ENCODE measurements at places on chromosomes 11 and 22.

DNA sequence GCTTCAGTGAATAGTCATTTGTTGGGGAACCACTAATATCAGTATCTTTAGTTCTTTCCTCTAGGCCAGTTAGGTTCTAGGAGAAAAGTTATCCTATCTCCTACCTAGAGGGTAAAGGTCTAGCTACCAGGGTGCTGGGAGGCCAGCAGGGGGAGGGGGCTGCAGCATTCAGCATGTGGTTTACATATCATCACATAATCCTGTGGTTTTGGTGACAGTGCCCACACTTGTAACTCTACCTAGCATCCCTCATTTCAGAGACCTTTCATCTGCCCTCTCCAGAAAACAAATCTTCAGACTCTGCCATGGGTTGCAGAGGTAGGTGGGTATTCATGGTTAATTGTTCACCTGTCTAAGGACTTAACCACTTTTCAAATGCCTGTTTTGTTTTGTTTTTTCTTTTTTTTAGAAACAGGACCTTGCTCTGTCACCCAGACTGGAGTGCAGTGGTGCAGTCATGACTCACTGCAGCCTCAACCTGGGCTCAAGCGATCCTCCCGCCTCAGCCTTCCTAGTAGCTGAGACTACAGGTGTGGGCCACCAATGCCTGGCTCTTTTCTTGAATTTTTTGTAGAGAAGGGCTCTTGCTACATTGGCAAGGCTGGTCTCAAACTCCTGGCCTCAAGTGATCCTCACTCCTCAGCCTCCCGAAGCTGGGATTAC, 146.8 kb downstream of the ENTHD1 start:
- DNase-seq = no peak

- no peak for DNase-seq
These were observed 171.4 kb upstream of the CTSC start for GRCh38 chr11:88508759-88509581.

DNA sequence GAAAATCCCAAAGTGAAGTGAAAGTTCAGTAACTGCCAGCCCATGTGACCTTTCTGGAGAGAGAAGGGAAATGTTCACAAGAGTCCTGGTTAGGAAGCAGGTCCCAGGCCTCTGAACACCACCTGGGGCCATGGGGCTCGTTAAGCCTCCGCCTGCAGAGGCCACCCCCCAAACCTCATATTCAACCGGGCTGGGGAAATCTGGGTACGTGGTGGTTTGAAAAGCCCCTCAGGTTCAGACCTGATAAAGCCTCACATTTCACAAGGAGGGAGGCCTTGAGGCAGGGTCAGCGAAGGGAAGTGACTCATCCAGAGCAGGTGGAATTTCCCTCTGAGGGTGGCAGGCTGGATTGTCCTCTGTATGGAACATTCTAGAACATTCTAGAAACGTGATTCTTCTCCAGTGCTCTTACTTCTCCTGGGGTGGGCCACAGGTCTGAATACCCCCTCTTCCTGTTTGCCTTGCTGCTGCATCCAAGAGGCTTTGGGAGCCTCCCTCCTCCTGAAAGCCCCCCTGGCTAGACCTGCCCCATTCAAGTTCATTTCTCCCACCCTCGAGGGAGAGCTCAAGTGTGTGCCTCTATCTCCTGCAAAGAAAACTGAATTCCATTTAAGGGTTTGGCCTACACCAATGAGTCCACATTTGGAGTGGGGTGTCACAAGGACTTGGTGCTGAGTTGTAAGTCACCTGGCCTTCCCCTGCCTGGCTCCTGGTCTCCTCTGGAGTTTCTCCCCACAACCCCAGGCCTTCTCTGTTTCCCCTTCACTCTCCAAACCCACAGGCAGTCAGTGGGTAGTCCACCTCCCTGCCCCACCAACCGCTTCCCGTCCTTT, 6.3 kb downstream of the FXYD2 start:
- DNase-seq = no peak

DNA sequence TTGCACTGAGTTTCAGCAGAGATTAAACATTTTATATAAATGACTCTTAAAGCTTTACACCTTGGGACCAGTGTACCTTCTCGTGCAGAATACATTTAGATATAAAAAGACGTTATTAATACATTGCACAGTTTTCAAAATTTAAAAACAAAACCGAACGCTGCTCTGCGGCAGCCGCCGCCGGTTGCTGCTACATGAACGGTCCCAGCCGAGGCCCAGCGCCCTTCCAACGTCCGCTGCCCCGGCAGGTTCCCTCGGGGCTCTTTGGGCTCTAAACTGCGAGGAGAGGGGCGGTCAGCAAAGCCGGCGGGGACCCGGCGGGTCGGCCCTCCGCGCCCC, 2.0 kb downstream of the CDKN1C start:
- no peak for DNase-seq

GRCh38 chr11:79173615-79174014, 267.2 kb downstream of the TENM4 start:
- DNase-seq = no peak
